ENCODE measurements at places on chromosomes 13 and 19. TPM values are rescaled to one million over a fixed set of nuclear protein-coding genes. Genes with fewer than 3 reads are reported as not detected.

Gene ZNF587
- total RNA-seq: 12.7 TPM

Gene SHISA2
- total RNA-seq: 119 TPM

Gene S1PR4
- total RNA-seq: not detected

Gene FFAR3
- not detected for total RNA-seq

Gene PDX1
- total RNA-seq: not detected

Gene MYO1F
- total RNA-seq: 0.25 TPM

Gene NCR1
- not detected for total RNA-seq

Gene NAA16
- total RNA-seq: 3.7 TPM

Gene NKPD1
- under 0.01 TPM for total RNA-seq

Gene LRP3
- 31.9 TPM for total RNA-seq

Gene PSG1
- total RNA-seq: not detected

Gene ZNF112
- 2.3 TPM for total RNA-seq

Gene PARP4
- total RNA-seq: 48.2 TPM

Gene SERPINE3
- not detected for total RNA-seq

Gene NXNL1
- total RNA-seq: not detected

Gene PLPP2
- total RNA-seq: 15.3 TPM

Gene CD70
- total RNA-seq: 70.9 TPM

Gene CEACAM3
- not detected for total RNA-seq

Gene ZNF649
- 4.7 TPM for total RNA-seq

Gene C1QTNF9
- not detected for total RNA-seq

Gene HSPBP1
- total RNA-seq: 63.2 TPM

Gene PRPF31
- 100 TPM for total RNA-seq

Gene DCT
- total RNA-seq: under 0.01 TPM

Gene PNMA8B
- 0.81 TPM for total RNA-seq

Gene TBXA2R
- total RNA-seq: 2.9 TPM

Gene FAM216B
- total RNA-seq: not detected

Gene FEM1A
- total RNA-seq: 14.7 TPM

Gene RNF113B
- not detected for total RNA-seq

Gene FPR1
- 0.81 TPM for total RNA-seq

Gene KLK4
- total RNA-seq: not detected

Gene THOP1
- total RNA-seq: 181 TPM

Gene ANGPTL8
- not detected for total RNA-seq

Gene FLT3
- total RNA-seq: 0.38 TPM

Gene ACP7
- total RNA-seq: not detected

Gene TJP3
- 2.5 TPM for total RNA-seq
